ENCODE measurements at places on chromosomes 16 and 17. TPM values are rescaled to one million over a fixed set of nuclear protein-coding genes. Genes with fewer than 3 reads are reported as not detected.

GRCh38 chr17:81492706-81493105 is 19.9 kb downstream of the ACTG1 start:
- H3K27me3 ChIP-seq = no peaks in the 10 kb centered on the region
- no peak overlapping the region for H3K4me3 ChIP-seq
- peaks cover 11% of the 10 kb centered on the region for H3K4me1 ChIP-seq
- H3K36me3 ChIP-seq = no peaks in the 10 kb centered on the region
- no peak overlapping the region for H3K27ac ChIP-seq
- no peak for DNase-seq

DNA sequence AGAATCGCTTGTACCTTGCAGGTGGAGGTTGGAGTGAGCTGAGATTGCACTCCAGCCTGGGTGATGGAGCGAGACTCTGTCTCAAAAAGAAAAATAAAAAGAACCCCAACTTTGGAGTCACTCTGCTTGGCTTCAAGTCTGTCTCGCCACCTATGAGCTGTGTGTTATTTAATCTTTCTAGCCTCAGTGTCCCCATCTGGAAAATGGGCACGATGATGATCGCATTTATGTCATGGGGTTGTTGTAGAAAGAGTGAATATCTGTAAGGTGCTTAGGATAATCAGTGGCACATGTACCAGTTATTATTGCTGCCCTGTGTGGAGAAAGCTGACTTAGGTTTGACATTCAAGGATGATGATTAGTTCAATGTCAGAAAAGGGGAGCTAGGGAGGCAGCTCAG is 319.4 kb downstream of the XYLT1 start:
- H3K4me1 ChIP-seq = no peaks in the 10 kb centered on the region
- no peak overlapping the region for H3K4me3 ChIP-seq

MTHFSD gene
- 17.1 TPM for total RNA-seq

AATK gene
- total RNA-seq = 10.0 TPM

SLC16A11 gene
- 0.47 TPM for total RNA-seq

WFIKKN2 gene
- 1.5 TPM for total RNA-seq

DNA sequence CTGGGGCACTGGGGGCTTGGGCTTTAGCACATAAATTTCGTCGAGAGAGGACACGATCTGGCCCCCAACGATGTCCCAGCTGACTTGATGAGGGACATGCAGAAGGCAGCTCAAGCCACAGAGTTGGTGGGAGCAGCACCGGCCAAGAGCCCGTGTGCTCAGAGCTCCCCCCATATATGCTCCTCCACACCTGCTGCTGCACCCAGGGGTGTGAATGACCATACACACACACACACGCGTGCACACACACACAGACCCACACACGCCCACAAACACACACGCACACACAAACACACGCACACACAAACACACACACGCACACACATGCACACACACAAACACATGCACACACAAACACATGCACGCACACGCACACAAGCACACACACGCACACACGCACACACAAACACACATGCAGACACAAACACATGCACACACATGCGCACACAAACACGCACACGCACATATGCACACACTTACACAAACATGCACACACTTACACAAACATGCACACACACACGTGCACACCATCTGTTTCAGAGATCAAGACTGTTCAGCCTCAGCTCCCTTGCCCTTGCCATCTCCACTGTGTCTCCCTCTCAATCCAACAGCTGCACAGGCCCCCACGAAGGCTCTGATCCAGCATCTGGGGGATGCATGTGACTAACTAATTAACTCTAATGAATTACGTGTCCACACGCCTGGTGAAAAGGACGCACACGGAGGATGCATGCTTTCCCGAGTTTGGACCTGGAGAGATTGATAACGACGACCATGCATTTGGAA is 85.6 kb upstream of the TNRC6C start:
- H3K4me3 ChIP-seq = no peak overlapping the region
- no peaks in the 10 kb centered on the region for H3K4me1 ChIP-seq
- no peaks in the 10 kb centered on the region for H3K27me3 ChIP-seq
- no peaks in the 10 kb centered on the region for H3K36me3 ChIP-seq
- DNase-seq = no peak

DNA sequence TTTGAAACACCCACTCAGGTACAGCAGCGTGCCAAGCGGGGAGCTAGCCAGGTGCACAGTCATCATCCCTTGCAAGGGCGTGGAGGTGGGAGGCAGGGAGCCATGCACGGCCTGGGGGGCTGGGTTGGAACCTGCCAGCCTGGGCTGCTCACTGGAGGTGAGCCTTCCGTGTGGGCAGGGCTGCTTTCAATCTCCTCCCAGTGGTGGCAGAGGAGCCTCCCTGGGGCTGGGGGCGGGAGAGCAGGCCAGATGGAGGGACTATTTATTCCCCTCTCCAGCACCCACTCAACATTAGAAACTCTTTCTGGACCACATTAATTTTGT is 90.3 kb downstream of the KATNIP start:
- H3K36me3 ChIP-seq = no peaks in the 10 kb centered on the region
- DNase-seq = no peak
- H3K27ac ChIP-seq = no peak overlapping the region
- no peak overlapping the region for H3K4me3 ChIP-seq
- no peaks in the 10 kb centered on the region for H3K27me3 ChIP-seq

KIAA0753 gene
- 13.8 TPM for total RNA-seq

DNA sequence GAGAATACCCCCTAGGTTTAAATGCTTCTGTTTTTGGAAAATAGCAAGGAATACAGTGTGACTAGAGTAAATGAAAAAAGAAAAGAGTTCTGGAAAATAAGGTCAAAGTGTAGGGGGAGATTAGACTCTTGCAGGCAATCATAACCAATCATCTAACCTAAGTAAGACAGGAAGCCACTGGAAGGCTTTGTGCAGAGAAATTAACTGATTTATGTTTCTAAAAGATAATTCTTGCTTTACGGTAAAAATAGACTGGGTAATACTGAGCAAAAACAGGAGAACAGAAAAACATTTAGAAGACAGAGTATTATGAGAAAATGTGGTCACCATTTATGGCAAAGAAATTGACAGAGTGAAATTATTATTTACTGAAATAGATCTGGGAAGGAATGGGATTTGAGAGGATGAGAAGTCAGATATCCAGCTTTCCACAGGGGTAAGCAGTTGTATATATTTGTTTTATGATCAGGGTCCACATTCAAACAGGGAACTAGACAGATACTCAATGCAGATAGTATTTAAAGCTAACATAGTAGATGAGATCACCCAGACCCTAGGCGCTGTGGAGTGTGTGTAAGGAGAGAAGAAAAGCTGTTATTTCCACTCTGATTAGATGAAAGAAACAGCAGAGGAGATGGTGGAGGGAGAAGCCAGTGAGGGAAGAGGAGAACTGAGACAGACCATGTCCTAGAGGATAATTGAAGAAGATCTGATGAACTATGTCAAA is 1225.3 kb downstream of the CDH11 start:
- no peak for DNase-seq
- no peaks in the 10 kb centered on the region for H3K36me3 ChIP-seq
- no peaks in the 10 kb centered on the region for H3K4me1 ChIP-seq

DNA sequence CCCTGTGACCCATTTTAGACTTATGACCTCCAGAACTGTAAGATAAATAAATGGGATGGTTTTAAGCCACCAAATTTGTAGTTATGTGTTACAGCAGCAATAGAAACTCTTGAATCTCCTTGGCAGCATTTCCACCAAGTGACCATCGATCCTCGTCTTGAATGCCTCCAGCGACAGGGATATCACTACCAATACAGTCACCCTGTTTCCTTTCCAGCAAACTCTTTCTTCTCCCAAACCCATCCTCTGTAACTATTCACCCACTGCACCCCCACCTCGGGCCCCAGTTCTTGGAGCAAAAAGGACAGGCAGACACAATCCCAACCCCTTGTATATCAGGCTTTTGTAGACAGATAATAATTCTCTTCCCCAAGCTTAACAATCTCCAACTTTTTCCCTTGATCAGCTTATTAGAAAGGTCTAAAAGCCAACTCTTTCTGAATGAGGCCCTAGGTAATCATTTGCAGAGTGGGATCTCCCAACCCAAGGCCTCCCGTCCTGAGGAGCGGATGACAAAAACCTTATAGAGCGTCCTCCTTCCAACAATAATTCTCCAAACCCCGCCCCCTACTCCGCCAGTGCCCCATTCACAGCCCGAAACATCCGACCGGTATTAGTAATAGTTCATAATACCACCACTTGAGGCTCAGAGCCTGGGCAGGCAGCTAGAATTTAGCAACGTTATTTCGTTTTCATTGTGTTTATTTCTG is 14.7 kb upstream of the PLLP start:
- H3K36me3 ChIP-seq = no peaks in the 10 kb centered on the region
- H3K4me1 ChIP-seq = peaks cover 3% of the 10 kb centered on the region
- H3K27me3 ChIP-seq = no peaks in the 10 kb centered on the region
- DNase-seq = peak; percentile 46
- H3K4me3 ChIP-seq = no peak overlapping the region

Measured in adrenal gland (tissue), 19 donors.